ENCODE measurements at places on chromosomes 11 and 22. TPM values are rescaled to one million over a fixed set of nuclear protein-coding genes. Genes with fewer than 3 reads are reported as not detected.

The CNTF gene
- polyA plus RNA-seq: 0.28 TPM

The OR5T2 gene
- not detected for polyA plus RNA-seq

The ACAD8 gene
- 13.9 TPM for polyA plus RNA-seq

The RTN3 gene
- 45.2 TPM for polyA plus RNA-seq

Data from esophagus (tissue), 2 donors.